ENCODE measurements at places on chromosomes 2 and 18.

DNA sequence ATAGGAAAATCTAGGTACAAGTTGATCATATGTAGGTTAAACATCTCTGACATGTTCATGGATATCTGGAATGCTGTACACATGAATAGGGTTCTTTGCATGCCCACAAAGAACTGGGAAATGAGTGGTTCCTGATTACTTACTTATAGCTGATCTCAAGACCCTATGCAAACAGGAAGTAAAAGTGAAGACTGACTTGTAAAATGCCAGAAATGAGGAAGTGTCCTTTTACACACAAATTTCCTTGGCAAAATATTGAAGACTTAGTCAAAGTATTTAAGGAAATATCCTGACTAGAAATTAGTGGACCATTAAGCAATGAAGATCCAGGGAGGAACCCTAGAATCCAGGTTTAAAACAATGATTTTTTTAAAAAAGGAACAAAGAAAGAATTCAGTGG is 203.7 kb upstream of the DLGAP1 start:
- no peak for DNase-seq

- no peak for DNase-seq
Measured at GRCh38 chr2:20450201-20450999, 3.5 kb downstream of the RHOB start.

DNA sequence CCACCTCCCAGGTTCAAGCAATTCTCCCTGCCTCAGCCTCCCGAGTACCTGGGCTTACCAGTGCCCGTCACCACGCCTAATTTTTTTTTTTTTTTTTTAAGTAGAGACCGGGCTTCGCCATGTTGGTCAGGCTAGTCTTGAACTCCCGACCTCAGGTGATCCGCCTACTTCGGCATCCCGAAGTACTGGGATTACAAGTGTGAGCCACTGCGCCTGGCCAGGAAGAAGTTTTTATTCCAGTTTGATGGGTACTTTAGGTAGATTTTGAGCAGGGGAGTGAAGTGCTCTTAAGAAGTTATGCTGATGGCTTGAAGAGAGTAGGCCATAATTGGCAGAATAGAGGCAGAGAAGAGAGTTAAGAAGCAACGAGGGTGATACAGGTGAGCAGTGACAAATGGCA is 25.3 kb downstream of the FZD5 start:
- DNase-seq: no peak

GRCh38 chr18:46386788-46387187 is 270.2 kb downstream of the LOXHD1 start:
- DNase-seq: no peak

DNA sequence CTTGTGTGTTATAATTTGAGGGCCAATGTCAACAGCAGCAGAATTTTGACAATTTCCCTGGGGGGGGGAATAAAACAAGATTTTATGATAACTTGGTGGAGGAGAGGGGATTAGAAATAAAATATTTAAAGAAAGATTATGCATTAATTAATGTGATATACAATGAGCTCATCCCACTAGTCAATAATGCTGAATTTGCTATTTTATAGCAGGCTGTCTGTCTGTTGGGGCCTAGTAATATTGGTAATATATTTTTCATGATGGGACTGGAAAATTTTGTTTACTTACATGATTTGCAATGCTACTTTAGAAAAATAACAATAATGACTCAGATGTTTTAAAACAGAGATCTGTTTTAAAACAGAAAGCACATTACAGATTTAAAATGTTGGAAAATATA is 118.0 kb downstream of the RNF152 start:
- DNase-seq: no peak

DNA sequence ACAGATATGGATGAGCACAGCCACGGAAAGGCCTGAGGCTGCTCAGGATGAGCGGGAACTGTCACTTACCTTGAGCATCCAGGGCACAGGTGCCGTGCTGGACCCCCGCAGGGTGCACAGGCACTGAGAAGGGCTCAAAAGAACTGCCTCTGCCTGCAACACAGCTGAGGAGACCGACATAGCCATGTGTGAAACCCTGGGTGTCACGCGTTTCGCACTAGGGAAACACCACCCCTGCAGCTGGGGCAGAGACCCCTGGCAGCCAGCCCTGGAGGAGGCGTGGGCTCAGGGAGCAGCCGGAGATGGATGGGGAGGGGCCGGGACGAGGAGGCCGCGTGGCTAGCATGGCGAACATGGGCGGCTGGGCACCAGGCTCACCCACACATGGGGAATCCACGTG is 228.9 kb downstream of the EIPR1 start:
- no peak for DNase-seq

DNA sequence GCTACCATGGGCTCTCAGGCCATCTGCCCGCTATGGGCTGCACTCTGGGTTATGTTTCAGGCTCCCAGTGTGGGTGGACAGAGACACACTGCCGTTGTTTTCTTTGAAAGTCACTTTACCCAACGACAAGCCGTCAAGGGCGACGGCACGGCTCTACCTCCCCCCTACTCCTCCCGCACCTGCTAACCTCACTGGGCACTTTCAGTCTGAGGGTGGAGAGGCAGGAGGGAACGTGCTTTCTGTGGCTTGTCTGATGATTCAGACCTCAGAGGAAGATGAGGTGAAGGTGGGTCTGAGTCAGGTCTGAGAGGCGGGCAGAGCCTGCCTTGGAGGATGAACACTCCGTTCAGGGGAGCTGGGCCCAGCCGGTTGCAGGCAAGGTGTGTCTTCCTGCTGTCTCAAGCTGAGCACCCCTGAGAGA is 147.6 kb upstream of the HDAC4 start:
- no peak for DNase-seq

GRCh38 chr2:63059793-63060471 is 9.3 kb downstream of the OTX1 start:
- no peak for DNase-seq

- no peak for DNase-seq
Measured at GRCh38 chr2:68537809-68538208, 70.4 kb downstream of the APLF start.

DNA sequence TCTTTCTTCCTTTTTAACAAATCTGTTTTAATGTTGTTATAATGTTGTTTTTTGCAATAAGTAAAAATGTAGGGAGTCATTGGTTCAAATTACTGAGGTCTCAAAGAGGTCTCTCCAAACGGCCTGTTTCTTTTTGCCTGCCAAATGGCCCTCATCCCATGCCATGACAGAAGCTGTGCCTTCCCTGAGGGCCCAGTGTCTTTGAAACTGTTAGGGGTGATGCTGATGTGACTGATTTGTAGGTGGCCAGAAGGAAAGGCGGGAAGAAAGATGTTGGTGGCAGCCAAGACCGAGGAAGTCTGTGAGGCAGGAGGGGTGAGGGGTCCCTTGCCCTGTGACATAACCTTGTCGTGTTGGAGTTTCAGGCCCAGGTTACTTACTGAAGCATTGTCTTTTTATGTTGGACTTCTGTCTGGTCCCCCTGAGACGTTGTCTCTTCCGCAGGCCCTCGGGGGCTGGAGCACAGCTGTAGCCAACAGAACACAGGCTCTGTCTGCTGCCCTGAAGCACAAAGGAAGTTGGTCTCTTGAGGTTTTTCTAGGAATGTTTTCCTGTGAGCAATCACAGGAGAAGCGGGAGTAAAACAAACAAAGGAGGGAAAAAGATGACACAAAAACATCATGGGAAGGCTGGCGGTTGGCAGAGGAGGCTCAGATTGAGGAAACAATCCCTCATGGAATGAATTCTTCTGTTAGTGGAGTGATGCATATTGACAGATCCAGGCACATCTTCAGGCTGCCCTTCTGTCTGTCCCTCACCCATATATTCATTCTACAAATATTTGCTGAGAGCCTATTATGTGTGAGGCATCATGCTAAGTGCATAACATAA is 4.9 kb upstream of the ST3GAL5 start:
- no peak for DNase-seq

DNA sequence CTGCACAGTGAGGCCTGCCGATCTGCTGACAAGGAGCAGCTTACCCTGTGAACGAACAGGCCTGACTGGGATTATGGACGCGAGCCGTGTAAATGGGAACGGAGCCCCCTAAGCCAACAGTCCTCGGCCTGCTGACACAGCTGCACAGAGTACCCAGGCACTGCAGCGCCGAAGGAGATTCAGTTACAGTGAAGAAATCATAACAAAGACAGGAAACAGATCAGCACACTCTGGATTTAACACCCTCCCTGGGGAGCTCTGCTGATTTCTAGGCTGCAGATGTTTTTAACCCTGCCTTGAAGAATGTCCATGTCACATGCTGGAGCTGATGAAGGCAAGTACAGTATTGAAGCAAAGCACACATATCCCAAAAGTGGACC is 43.4 kb downstream of the COLEC12 start:
- no peak for DNase-seq

GRCh38 chr2:164890544-164890943 is 48.9 kb upstream of the COBLL1 start:
- DNase-seq: no peak

- DNase-seq: no peak
Measured at GRCh38 chr2:168912901-168913369, 11.8 kb downstream of the G6PC2 start.

- no peak for DNase-seq
Measured at GRCh38 chr2:134838143-134838620, at the start of gene ACMSD. Gene ACMSD, plus strand, starts transcription at chr2:134838616. Its CDS starts 67 bp downstream, at chr2:134838683.

DNA sequence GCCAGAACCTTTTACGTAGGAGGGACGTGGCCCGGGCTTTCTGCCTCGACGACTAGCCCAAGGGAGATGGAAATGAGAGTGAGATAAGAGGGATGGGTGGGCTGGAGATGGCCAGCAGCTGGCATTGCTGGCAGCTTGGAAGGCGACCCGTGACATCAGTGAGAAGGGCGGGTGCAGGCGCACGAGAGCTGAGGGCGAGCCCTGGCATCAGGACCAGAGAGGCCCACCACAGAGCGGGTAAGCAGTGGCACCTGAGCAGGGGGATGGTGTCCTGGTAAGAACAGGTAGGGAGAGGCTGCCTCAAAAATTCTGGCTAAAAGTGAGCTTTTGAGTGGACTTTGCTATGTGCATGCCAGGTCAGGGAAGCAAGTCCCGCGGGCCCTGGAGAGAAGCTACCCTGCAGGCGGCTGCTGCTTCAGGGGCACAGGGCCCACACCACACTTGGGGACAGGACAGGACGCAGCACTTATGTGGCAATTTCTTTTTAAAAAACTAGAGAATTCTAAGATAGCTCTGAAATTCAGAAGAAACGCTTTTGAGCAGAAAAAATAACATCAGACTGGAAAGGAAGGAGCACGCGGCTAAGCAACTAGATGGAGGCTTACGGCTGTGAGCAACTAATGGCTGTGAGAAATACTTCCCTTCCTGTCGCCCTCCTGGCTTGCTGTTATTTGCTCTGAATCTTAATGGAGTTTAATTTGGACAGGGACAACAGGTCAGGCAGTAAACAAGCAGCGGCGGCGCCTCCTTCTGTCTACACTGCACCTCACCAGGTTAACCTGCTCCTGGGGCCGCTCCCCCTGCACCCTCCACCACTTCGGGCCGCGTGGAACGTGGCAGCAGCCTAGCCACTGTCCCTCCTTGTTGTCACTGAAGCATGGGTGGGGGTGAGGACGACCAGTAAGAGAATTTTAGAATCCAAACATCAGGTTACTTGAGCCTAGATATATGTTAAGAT is 20.5 kb downstream of the THAP4 start:
- no peak for DNase-seq

DNA sequence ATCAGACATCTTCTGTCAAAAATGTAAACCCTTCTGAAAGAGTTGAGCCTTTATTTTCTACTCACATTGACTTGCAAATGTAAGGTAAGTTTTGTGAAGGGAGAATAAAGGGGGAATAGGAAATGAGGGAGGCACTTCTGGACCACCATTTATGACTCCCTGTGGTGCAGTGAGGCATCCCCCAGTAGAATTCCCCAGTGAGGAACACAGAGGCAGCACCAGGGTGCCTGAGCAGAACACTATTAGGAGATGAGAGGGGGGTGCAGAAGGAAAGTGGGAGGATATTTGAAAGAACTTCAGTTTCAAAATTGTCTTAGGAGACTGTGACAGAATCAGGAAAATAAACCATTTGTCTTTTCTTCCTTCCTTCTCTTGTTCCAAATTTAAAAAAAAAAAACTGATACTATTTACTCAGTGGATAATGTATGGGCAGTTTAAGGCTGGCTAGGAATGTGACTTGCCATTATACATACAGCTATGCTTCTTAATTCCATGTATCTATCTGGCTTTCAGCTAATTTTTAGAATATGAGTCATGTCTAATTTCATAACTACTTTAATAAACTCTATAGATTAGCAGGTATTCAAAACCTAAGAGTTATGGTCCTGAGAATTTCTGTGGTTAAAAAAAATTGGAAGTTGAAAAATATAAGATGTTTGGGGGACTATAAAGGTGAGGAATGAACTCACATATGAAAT is 478.1 kb upstream of the CHAC2 start:
- DNase-seq: no peak

GRCh38 chr2:63572001-63572400 is 16.3 kb downstream of the WDPCP start:
- DNase-seq: no peak

- no peak for DNase-seq
Measured at GRCh38 chr18:75284566-75284965, 74.0 kb downstream of the TSHZ1 start.

DNA sequence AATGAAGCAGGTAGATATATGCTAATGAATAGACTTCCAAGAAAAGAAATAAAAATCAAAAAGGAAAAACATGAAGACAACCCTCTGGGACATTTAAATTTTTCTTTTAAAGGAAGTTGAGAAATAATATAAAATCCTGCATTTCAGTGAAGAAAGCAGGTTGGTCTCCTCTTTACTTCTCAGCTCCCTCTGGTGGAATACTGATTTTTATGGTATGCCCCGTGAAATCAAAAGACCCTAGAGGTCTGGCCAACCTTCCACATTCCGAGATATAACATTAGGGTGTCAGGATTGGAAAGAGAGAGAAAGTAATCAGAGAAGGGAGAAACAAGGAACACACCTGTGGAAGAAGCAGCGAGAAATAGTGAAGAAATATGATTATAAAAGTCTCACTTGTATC is 72.7 kb downstream of the DNER start:
- DNase-seq: no peak

GRCh38 chr2:160332318-160332717 is 132.2 kb upstream of the ITGB6 start:
- no peak for DNase-seq

- DNase-seq: no peak
Measured at GRCh38 chr18:56273541-56274219, 364.7 kb downstream of the TXNL1 start.

- no peak for DNase-seq
Measured at GRCh38 chr2:27370816-27371620, 602 bp downstream of the SNX17 start.

GRCh38 chr2:231185886-231186285 is 12.5 kb upstream of the ARMC9 start:
- no peak for DNase-seq

- no peak for DNase-seq
Measured at GRCh38 chr2:97758131-97758705, 44.8 kb downstream of the ZAP70 start.

GRCh38 chr2:145598434-145598833 is 1078.5 kb upstream of the ZEB2 start:
- DNase-seq: no peak

DNA sequence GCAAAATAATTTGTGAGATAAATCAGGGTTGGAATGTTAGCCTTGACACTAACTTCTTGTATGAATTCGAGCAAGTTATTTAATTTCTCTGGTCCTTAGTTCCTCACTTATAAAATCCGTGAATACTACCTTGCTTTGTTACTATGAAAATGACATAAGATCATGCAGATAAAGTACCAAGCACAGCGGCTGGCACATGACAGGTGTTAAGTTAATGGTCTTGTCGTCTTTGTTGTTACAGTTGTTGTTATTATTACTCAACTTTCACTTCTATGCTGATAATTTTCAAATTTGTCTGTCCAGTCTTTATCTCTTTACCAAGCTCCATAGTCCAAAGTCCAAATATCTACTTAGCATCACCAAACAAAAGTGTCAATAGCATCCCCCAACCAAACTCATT is 482.1 kb downstream of the ARHGAP15 start:
- DNase-seq: no peak

Measured in NCI-H774 (cell line).